CD8-positive, alpha-beta memory T cell (primary cell): ENCODE measurements at places on chromosomes 7 and 10.

DNA sequence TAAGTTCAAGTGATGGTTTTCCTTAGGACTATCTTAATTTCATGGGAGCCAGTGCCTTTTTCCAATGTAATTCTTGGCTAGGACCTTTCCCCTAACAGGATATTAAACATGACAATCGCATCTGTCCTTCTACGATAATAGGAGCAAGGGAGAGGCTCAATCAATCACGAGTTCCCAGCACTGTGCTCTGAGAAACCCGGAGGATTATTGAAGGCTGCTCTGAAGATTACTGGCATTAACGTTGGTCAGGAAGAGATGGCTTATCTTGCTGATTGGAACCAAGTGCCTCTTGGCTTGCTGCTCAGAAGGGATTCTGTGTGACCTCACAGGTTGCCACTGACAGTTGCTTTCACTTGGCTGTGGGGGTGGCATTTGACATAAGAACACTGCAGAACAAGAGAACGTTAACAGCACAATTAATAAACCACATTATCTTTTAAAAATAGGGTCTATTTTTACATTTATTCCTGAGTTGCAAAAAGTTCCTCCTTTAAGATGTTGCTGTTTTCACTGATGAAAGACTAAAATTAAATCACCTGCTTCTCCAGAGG lies 252.1 kb upstream of the TAC1 start:
- H3K4me1 ChIP-seq, result no peaks in the 10 kb centered on the region
- DNase-seq, result no peak
- H3K27ac ChIP-seq, result no peak overlapping the region
- H3K4me3 ChIP-seq, result no peak overlapping the region
- H3K36me3 ChIP-seq, result no peaks in the 10 kb centered on the region

DNA sequence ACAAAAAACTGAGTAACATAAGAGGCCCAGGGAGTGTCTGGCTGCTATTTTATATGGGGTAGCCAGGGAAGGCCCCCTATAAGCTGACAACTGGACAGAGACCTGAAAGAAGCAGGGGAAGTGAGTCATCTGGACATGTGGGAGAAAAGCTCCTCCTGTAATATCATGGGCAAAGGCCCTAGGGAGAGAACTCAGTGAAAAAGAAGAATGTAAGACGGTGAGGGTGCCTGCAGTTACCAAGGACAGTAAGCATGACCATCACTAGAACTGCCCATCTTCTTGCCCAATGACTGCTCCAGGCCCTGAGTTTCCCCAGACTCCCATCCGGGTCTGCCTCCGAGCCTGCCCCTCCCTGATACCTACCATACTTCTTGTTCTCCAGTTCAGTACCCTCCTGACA lies 2.3 kb downstream of the ELMO1 start:
- H3K4me1 ChIP-seq, result peaks cover 45% of the 10 kb centered on the region
- H3K36me3 ChIP-seq, result no peaks in the 10 kb centered on the region
- no peaks in the 10 kb centered on the region for H3K27me3 ChIP-seq
- H3K27ac ChIP-seq, result no peak overlapping the region
- H3K4me3 ChIP-seq, result no peak overlapping the region
- no peak for DNase-seq

DNA sequence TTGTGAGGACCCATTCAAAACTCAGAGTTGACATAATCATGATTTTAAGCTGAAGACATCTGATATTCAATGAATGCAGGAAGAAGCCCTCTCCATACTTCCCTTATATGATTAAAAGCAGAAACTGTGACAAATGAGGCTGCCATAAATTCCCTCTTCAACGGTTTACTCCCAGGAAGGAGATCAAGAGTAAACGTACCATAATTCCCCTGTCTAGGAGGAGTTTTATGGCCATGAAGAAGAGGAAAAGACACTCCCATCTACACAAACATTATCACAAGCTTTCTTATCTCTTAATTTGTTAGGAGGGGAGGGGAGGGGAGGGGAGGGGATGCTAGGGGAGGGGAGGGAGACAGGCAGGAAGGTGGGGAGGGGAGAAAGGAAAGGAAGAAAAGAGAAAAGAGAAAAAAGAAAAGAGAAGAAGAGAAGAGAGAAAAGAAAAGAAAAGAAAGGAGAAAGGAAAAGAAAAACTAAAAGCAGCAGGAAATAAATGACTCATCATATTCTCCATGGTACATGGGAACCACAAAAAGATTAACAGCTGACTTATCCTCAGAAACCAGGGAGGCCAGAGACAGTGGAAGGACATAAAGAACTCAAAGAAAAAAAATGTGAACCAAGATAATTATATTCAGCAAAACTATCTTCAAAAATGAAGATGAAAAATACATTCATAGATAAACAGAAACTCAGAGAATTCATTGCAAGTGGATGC lies 121.6 kb downstream of the ALOX5 start:
- DNase-seq, result no peak
- no peaks in the 10 kb centered on the region for H3K27me3 ChIP-seq
- H3K4me3 ChIP-seq, result no peak overlapping the region

GRCh38 chr7:139731802-139732470 lies 45.9 kb downstream of the HIPK2 start:
- no peak overlapping the region for H3K27ac ChIP-seq
- H3K36me3 ChIP-seq, result no peaks in the 10 kb centered on the region
- no peak overlapping the region for H3K4me3 ChIP-seq
- peaks cover 21% of the 10 kb centered on the region for H3K4me1 ChIP-seq

DNA sequence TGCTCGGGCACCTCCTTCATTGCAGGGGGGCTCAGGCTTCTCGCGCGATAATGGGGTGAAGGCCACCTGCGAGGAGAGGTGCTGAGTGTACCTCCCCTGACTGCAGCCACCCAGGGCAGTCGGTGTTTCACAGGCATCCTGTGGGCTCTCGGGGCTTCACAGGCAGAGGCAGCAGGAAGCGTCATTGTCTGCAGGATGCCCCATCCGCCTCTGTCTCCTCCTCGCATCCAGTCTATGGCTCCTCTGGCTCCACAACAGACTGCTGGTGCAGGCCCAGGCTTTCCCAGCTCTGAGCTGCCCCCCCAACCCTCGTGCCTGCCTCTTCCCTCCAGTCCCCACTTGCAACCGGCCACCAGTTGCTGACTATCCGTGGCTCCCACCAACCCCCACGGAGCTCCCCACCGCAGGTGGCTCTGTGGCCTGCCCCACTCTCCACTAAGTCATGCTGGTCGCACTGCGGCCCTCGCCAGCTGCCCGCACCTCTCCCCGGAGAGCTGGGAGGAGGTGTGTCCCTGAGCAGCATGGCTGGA lies 36.5 kb downstream of the CAMK2B start:
- no peaks in the 10 kb centered on the region for H3K4me1 ChIP-seq
- no peak overlapping the region for H3K4me3 ChIP-seq
- H3K36me3 ChIP-seq, result no peaks in the 10 kb centered on the region
- peaks cover 5% of the 10 kb centered on the region for H3K27me3 ChIP-seq

GRCh38 chr7:24773646-24774045 lies 16.4 kb upstream of the GSDME start:
- no peaks in the 10 kb centered on the region for H3K4me1 ChIP-seq
- H3K27ac ChIP-seq, result no peak overlapping the region
- H3K4me3 ChIP-seq, result no peak overlapping the region
- no peak for DNase-seq
- no peaks in the 10 kb centered on the region for H3K36me3 ChIP-seq

DNA sequence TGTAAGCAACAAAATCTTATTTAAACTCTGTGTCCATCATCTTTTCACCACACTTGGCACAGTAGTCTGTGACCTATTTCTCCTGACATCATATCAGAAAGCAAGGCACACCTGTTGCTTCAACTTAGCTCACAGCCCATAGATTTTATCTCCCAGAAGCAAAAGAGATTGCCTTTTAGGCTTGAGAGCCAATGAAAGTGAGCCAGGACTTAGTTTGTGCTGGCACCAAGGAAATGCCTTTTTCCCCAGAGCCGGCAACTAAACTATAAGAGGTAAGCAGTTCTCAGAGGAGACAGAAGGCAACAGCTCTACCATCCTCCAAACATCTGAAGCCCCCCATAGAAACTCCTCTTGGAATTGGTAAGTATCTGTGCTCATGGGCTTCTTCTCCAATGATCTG lies at the start of gene ACSM6:
Gene ACSM6 (plus strand): TSS at position 295 of the 400 bp plus-strand sequence. CDS start 248 bp downstream, outside the sequence.
- H3K27ac ChIP-seq, result no peak within 1 kb of the TSS
- H3K4me3 ChIP-seq, result no peak within 1 kb of the TSS

- no peak overlapping the region for H3K27ac ChIP-seq
- H3K27me3 ChIP-seq, result no peaks in the 10 kb centered on the region
- H3K4me3 ChIP-seq, result no peak overlapping the region
- DNase-seq, result no peak
- H3K36me3 ChIP-seq, result no peaks in the 10 kb centered on the region
These were observed 304.6 kb downstream of the KLF6 start for GRCh38 chr10:3480281-3480989.

- no peak overlapping the region for H3K4me3 ChIP-seq
- no peak overlapping the region for H3K27ac ChIP-seq
- H3K4me1 ChIP-seq, result no peaks in the 10 kb centered on the region
- no peak for DNase-seq
- no peaks in the 10 kb centered on the region for H3K36me3 ChIP-seq
- no peaks in the 10 kb centered on the region for H3K27me3 ChIP-seq
These were observed 57.9 kb downstream of the DNAJB9 start for GRCh38 chr7:108627476-108628051.

GRCh38 chr10:50788951-50789945 lies 49.5 kb downstream of the ASAH2B start:
- H3K27me3 ChIP-seq, result no peaks in the 10 kb centered on the region
- no peak overlapping the region for H3K27ac ChIP-seq
- no peak for DNase-seq
- H3K36me3 ChIP-seq, result no peaks in the 10 kb centered on the region

- H3K27ac ChIP-seq, result no peak overlapping the region
- H3K4me1 ChIP-seq, result peaks cover 6% of the 10 kb centered on the region
- no peak overlapping the region for H3K4me3 ChIP-seq
- H3K27me3 ChIP-seq, result no peaks in the 10 kb centered on the region
- no peaks in the 10 kb centered on the region for H3K36me3 ChIP-seq
- DNase-seq, result no peak
These were observed 1.3 kb upstream of the CHST3 start for GRCh38 chr10:71962901-71963300.

GRCh38 chr10:20962165-20962564 lies 65.1 kb upstream of the NEBL start:
- H3K27ac ChIP-seq, result no peak overlapping the region
- no peak for DNase-seq
- no peaks in the 10 kb centered on the region for H3K4me1 ChIP-seq
- no peaks in the 10 kb centered on the region for H3K27me3 ChIP-seq

GRCh38 chr10:46228563-46229071 lies 58.2 kb upstream of the ANTXRL start:
- H3K36me3 ChIP-seq, result peaks cover 5% of the 10 kb centered on the region
- peak; percentile 74 for DNase-seq
- no peak overlapping the region for H3K4me3 ChIP-seq
- H3K4me1 ChIP-seq, result no peaks in the 10 kb centered on the region

DNA sequence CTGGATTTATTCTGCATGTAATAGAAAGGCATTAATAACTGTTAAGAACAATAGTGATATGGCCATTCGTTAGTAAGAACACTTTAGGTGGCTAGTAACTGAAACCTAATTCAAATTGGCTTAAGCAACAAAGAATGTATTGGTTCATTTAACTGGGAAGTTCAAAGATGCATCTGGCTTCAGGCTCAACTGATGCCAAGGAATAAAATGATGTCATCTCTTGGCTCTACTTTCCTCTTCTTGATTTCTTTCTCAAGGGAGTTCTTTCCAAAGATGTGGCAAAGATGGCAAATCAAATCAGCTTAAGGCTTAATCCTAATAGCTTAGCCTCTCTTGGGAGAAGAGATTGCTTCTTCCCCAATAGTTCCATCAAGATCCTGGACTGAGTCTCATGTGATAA lies 51.6 kb downstream of the PIK3CG start:
- H3K4me1 ChIP-seq, result no peaks in the 10 kb centered on the region
- no peak overlapping the region for H3K27ac ChIP-seq
- no peaks in the 10 kb centered on the region for H3K36me3 ChIP-seq
- DNase-seq, result no peak

DNA sequence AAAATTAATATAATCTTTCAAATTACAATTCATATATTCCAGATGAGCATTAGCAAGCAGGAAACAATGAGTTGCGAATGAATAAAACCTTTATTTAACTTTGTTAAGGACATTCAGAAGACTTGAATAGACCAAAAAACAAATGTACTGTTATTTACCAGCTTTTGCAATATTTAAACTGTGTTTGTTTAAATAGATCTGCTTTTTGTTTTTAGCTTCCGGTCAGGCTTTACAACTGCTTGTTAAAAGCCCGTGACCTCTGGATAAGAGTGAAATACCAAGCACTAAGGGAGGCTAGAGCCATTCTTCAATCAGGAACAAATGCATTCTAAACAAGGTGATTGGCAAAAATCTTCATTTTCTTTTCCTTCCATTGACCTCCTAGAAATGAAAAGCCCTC lies 184.9 kb upstream of the GNAI1 start:
- no peak for DNase-seq
- no peak overlapping the region for H3K27ac ChIP-seq
- no peaks in the 10 kb centered on the region for H3K27me3 ChIP-seq
- H3K4me1 ChIP-seq, result no peaks in the 10 kb centered on the region
- H3K4me3 ChIP-seq, result no peak overlapping the region

DNA sequence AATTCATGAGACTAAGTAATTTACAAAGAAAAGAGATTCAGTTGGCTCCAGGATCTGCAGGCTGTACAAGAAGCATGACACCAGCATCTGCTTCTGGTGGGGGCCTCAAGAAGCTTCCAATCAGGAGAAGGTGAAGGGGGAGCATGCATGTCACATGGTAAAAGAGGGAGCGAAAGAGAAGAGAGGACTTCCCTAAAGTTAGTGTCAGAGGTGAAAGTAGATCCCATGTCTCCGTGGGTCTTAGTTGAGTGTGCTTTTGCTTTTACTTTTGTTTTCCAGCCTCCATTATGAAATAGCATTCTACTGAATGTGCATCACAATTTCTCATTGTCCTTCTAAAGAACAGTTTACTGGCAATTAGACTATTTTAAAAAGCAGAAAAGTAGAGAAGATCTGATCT lies 213.6 kb upstream of the FZD1 start:
- H3K27me3 ChIP-seq, result no peaks in the 10 kb centered on the region
- no peaks in the 10 kb centered on the region for H3K36me3 ChIP-seq
- no peak overlapping the region for H3K27ac ChIP-seq
- no peak overlapping the region for H3K4me3 ChIP-seq
- no peak for DNase-seq
- H3K4me1 ChIP-seq, result no peaks in the 10 kb centered on the region

- DNase-seq, result no peak
- no peak overlapping the region for H3K4me3 ChIP-seq
- H3K27me3 ChIP-seq, result no peaks in the 10 kb centered on the region
- H3K4me1 ChIP-seq, result no peaks in the 10 kb centered on the region
These were observed 47.3 kb upstream of the OIT3 start for GRCh38 chr10:72846238-72846637.

DNA sequence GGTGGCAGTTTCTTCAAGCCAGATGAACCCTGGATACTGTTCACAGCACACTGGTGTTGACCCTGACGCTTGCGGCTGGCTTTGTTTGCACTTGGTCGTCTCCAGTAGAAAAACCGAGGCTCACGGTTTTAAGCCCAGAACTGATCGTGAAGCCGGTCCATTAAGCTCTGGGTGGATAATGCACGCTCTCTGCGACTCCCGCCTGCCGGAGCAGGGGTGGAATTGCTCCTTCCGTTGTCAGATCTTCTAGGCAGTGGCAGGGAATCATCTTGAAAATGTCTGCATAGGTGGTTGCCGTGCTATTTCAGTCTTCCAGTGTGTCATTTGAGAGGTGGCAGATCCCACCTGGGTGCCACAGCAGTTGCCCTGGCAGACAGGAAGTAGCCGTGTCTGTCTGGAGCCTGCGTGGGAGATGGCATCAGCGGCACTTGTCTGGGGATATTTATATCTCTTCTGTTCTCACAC lies 35.9 kb upstream of the AP5Z1 start:
- peaks cover 30% of the 10 kb centered on the region for H3K4me1 ChIP-seq
- no peak for DNase-seq
- peak overlapping the region; percentile 42 for H3K4me3 ChIP-seq
- H3K36me3 ChIP-seq, result no peaks in the 10 kb centered on the region
- H3K27ac ChIP-seq, result peak overlapping the region; percentile 56

- H3K27ac ChIP-seq, result no peak overlapping the region
- H3K4me1 ChIP-seq, result no peaks in the 10 kb centered on the region
- DNase-seq, result no peak
- H3K27me3 ChIP-seq, result no peaks in the 10 kb centered on the region
These were observed 240.7 kb downstream of the ANK3 start for GRCh38 chr10:60149003-60149402.
